ENCODE measurements at places on chromosomes 5 and 9. TPM values are rescaled to one million over a fixed set of nuclear protein-coding genes. Genes with fewer than 3 reads are reported as not detected.
A peak's percentile ranks its signal among the peaks of the same experiment; 100 is the strongest.

The TMEFF1 gene
- total RNA-seq = 0.20 TPM

GRCh38 chr5:91306497-91306896 lies 76.6 kb downstream of the ARRDC3 start:
- DNase-seq = no peak

DNA sequence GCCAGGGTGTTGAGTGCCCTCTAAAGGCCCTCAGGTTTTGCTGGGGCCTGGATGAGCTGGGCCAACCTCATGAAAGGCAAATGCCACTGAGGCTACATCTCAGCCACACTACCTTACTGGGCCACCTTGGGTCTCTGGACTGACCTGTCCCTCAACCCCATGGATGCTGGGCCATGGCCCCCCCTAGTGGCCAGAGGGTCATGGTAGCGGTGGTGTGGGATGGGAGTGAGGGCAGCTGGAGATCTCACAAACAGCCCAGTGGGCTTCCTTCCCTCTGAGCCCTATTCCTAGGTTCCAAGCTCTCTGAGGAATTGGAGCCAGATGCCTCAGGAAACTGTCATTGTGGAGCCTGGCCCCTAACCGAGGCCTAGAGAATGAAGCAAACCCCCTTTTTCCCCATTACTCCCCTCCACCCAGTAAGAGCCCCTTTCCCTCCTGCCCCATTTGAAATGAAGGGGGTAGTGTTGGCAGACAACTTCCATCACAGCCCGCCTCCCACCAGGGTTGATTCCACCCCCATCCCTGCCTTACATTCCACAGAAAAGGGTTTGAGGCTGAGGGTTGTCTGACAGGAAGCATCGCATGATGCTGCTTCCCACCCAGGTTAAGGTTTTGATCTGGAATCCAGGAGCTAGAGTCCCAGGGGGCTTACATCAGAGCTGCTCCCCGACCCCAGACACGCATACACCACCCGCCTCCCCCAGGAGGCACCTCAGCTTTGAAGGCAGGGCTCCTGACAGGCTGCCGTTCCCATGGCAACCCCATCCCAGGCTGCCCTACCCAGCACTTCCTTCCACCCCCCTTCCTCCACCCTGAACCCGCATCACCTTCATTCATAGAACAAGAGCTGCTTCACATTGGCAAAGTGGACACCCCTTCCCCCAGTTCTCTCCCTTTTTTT lies 63.9 kb downstream of the PCDH1 start:
- peak; percentile 57 for DNase-seq

DNA sequence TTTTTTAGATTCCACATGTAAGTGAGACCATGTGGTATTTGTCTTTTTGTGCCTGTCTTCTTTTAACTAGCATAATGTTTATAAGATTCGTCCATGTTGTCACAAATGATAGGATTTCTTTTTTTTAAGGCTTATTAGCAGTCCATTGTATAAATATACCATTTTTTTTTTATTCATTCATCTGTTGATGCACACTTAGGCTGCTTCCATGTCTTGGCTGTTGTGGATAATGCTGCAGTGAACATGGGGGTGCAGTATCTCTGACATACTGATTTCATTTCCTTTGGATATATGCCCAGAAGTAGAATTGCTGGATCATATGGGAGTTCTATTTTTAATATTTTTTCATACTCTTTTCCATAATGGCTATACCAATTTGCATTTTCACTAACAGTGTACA lies 48.7 kb downstream of the KIAA1958 start:
- no peak for DNase-seq

DNA sequence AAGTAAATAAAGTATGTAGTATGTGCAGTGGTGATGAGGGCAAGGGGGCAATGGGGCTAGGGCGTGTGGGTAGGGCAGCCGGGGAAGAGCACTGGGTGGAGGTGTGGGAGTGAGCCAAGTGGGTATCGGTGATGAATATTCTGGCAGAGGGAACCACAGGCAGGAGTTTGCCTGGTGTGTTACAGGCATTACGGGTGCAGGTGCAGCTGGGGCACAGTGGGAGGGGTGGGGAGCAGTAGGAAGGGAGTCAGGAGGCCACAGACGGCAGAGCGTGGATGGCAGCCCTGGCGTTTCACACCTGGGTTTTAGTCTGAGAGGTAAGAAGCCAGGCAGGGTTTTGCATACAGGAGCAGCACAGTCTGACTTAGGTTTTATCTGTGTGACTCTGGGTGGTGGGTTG lies 35.4 kb downstream of the SFXN1 start:
- DNase-seq = no peak
